ENCODE measurements at places on chromosomes 5 and 9.

GRCh38 chr5:124907098-124907644 is 160.7 kb upstream of the ZNF608 start:
- H3K27ac ChIP-seq = no peak overlapping the region
- H3K36me3 ChIP-seq = no peaks in the 10 kb centered on the region
- peaks cover 5% of the 10 kb centered on the region for H3K4me1 ChIP-seq
- no peak overlapping the region for H3K4me3 ChIP-seq
- no peaks in the 10 kb centered on the region for H3K27me3 ChIP-seq

GRCh38 chr5:129820-130219 is 37.9 kb downstream of the PLEKHG4B start:
- no peak overlapping the region for H3K27ac ChIP-seq
- no peaks in the 10 kb centered on the region for H3K36me3 ChIP-seq
- no peaks in the 10 kb centered on the region for H3K4me1 ChIP-seq
- no peak overlapping the region for H3K4me3 ChIP-seq

- H3K27ac ChIP-seq = no peak overlapping the region
- H3K36me3 ChIP-seq = no peaks in the 10 kb centered on the region
- DNase-seq = no peak
- peaks cover 37% of the 10 kb centered on the region for H3K4me1 ChIP-seq
Observed at GRCh38 chr5:80760680-80761079, 105.9 kb upstream of the DHFR start.

- H3K27ac ChIP-seq = no peak overlapping the region
- no peaks in the 10 kb centered on the region for H3K4me1 ChIP-seq
- no peaks in the 10 kb centered on the region for H3K27me3 ChIP-seq
- H3K36me3 ChIP-seq = no peaks in the 10 kb centered on the region
Observed at GRCh38 chr5:106673941-106674340, 996.8 kb downstream of the EFNA5 start.

- no peak overlapping the region for H3K4me3 ChIP-seq
- no peak overlapping the region for H3K27ac ChIP-seq
- H3K4me1 ChIP-seq = no peaks in the 10 kb centered on the region
- H3K36me3 ChIP-seq = no peaks in the 10 kb centered on the region
- H3K27me3 ChIP-seq = peaks cover 13% of the 10 kb centered on the region
Observed at GRCh38 chr9:85483208-85483607, 258.5 kb downstream of the AGTPBP1 start.

DNA sequence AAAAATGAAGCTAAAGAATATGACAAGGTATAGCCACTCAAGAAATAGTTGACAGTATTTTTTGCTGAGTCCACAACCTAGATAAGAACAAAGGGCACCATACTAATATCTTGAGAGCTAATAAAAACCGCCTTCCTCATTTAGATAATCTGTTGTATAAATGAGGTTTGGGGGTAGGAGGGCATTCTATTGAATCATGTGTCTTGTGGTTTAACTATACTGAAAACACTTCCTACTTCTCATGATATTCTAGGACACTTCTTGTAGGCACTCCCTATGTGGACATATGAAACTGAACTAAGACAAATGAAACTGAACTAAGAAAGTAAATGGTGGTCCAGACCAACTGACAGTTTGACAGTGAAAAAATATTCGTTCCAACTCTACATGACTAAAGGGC is 1268.5 kb upstream of the C9orf72 start:
- no peaks in the 10 kb centered on the region for H3K27me3 ChIP-seq
- no peak for DNase-seq
- H3K4me1 ChIP-seq = no peaks in the 10 kb centered on the region
- no peaks in the 10 kb centered on the region for H3K36me3 ChIP-seq

GRCh38 chr9:129752900-129753729 is at the start of gene PTGES:
Gene PTGES (minus strand): TSS chr9:129753042. CDS start chr9:129753012, 30 bp downstream.
- no peaks in the 10 kb centered on the region for H3K36me3 ChIP-seq
- DNase-seq = peak; percentile 40
- H3K4me1 ChIP-seq = peaks cover 53% of the 10 kb centered on the region

DNA sequence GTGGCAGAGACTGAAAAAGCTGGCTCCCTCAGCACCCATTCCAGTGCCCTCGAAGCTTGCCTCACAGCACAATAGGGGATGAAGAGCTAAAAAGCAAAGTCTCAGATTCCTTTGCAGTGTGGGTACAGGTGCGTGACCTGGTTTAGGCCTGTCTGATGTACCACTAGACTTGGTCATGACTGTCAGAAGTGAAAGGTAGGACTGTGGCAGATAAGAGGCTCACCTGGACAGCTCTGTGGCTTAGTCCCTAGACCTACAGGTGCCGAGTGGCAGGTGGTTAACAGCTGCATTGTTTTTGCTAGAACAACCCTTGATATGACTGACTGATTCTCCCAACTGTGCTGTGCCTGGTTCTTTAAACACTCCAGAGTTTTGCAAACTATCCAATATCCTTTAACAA is 14.7 kb upstream of the SFXN1 start:
- no peaks in the 10 kb centered on the region for H3K27me3 ChIP-seq
- H3K36me3 ChIP-seq = no peaks in the 10 kb centered on the region
- H3K27ac ChIP-seq = no peak overlapping the region
- DNase-seq = no peak
- H3K4me1 ChIP-seq = peaks cover 7% of the 10 kb centered on the region

DNA sequence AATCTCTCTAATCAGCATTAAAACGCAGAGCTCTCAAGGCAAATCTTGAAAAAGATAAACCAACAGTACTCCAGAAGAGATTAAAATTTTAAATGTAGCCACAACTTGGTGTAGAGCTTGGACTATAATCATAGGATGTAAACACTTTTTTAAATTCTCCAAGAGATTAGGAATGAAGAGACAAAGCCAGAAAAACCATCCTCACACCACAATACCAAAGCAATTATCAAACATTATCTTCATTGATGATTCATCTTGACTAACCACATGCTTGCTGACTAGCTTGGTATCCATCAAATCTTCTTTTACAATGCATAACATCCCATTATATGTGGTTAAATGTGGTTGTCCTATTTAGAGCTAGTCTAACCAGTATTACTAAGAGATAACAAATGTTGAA is 815.1 kb downstream of the TLE1 start:
- DNase-seq = no peak
- H3K4me3 ChIP-seq = no peak overlapping the region
- H3K27ac ChIP-seq = no peak overlapping the region
- H3K36me3 ChIP-seq = no peaks in the 10 kb centered on the region
- no peaks in the 10 kb centered on the region for H3K27me3 ChIP-seq

- peak overlapping the region; percentile 75 for H3K4me3 ChIP-seq
- H3K27ac ChIP-seq = no peak overlapping the region
- H3K27me3 ChIP-seq = peaks cover 10% of the 10 kb centered on the region
- H3K4me1 ChIP-seq = peaks cover 23% of the 10 kb centered on the region
Observed at GRCh38 chr9:20623021-20623747, 885 bp upstream of the MLLT3 start.

DNA sequence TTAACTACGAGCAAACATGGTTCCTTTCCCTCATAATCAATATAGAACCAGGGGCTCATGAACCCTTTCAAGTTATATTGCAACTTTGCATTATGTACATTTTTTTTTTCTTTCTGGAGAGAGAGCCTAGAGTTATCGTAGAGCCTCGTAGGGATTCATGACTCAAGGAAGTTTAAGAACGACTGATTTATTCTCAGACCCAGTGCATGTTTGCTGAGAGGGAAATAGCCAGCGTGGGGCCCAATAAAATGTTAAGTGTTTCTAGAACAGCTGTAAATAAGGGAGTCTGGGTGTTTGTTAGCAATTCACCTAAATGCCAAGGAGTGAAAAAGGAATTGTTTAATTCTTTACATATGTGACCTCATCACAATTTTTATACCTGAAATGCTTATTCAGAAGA is 119.0 kb upstream of the KLF9 start:
- no peak overlapping the region for H3K27ac ChIP-seq
- H3K36me3 ChIP-seq = no peaks in the 10 kb centered on the region
- DNase-seq = no peak
- H3K4me3 ChIP-seq = no peak overlapping the region

GRCh38 chr5:149160291-149160787 is 19.0 kb downstream of the ABLIM3 start:
- H3K27me3 ChIP-seq = no peaks in the 10 kb centered on the region
- no peak for DNase-seq
- peaks cover 39% of the 10 kb centered on the region for H3K4me1 ChIP-seq
- H3K36me3 ChIP-seq = no peaks in the 10 kb centered on the region

DNA sequence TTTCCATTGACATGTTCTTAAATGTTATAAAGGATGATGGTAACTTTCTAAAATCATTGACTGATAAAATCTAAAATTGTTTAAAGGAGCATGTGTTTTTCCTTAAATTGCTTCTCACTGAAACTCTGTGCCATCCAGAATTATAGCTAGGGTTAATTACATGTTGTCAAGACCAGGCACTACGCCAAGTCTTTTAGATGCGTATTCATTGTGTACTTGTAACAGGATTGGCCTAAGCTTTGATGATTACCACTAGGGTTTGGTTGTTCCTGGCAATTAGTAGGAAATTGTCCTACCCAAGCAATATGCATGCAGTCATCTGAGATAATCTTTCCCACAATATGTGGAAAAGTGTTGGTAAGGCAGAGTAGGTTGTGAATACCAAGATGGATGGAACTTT is 43.8 kb downstream of the PRKACG start:
- H3K4me1 ChIP-seq = no peaks in the 10 kb centered on the region
- no peak for DNase-seq
- H3K4me3 ChIP-seq = no peak overlapping the region

DNA sequence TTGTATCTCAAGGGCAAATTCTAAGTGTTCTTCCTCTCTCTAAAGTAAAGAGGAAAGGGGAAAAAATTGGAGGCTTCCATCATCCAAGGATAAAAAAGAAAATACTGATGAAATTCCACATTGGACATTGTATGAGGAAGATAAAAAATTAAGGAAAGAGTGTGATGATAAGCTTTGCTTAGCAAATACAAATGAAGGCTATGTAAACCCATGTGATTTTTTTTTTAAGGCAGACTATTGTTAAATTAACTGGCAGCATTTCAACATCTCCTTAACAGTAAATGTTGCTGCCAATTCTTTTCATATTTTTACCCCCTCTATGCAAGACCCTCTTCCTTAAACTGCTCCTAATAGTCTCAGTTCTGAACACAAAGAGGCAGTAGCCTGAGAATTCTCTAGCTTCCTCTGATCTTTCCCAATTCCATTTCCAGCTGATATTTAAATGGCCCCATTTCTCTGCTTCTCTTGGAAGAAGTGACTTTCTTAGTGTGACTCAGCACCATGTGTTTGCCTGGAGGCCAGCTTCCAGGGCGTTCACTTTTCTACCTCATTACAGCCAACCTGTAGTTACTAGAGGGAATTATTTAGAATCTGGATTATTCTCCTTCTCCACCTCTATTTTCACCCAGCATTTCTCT is 159.7 kb downstream of the TLE1 start:
- H3K27me3 ChIP-seq = no peaks in the 10 kb centered on the region
- no peak overlapping the region for H3K27ac ChIP-seq
- peak; percentile 7 for DNase-seq
- no peaks in the 10 kb centered on the region for H3K36me3 ChIP-seq
- no peak overlapping the region for H3K4me3 ChIP-seq
- H3K4me1 ChIP-seq = peaks cover 8% of the 10 kb centered on the region

DNA sequence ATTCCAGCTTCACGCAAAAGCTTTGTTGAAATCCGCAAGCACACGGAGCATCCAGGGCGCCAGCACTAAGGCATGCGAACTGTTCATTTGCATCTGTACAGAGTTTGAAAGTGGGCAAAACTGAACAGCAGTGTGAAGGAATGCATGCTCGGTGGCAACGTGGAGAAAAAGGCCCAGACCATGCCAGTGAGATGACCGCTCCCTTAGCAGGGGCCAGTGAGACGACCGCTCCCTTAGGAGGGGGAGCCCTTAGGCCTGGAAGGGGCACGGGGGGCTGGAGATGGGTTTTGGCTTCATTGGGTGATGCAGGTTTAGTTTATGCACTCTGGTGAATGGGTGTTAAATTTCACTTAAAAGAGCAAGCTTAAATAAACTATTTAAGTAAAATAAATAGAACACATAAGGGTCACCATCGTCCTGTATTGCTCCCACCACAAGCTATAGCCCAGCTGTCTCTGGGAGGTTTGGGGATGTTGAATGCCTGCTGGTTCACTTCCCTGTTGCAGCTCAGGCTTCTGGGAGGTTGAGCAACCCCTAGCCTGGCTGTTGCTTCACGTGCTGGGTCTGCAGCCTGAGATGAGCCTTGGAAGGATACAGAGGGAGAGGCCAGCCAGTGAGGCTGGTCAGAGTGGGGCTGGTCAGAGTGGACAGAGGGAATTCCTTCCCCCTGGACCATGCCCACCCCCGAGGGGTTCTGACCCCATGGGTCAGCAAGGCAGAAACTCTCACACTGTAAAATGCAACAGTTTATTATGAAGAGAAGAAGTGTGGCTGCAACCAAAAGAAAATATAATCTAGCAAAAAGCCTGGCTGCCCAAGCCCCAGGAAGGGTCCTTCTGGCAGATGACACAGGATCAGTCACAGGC is 4.6 kb upstream of the FCN1 start:
- H3K27ac ChIP-seq = no peak overlapping the region
- H3K27me3 ChIP-seq = 0 out of 2 replicates have a peak, but pooled peaks cover under 1% of the 10 kb centered on the region
- H3K36me3 ChIP-seq = no peaks in the 10 kb centered on the region
- H3K4me1 ChIP-seq = no peaks in the 10 kb centered on the region
- H3K4me3 ChIP-seq = no peak overlapping the region

DNA sequence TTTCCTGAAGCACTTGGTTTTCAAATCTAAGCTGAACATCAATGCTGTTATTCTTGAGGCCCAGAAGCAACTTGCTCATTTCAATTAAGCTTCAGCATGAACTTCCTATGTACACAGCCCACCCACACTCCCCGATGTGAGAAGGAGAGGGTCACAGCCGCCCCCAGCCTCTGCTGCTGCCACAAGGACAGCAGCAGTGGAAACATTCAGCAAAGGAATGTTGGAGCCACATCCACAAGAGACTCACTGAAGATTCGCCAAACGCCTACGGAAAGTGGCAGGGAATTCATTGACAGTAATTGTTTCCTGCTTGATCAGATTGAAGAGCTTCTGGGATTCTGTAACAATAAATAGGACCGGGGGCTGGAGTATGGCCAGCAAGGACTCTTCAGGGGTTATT is 2.9 kb downstream of the TGFBI start:
- H3K27me3 ChIP-seq = peaks cover 44% of the 10 kb centered on the region
- DNase-seq = no peak
- H3K27ac ChIP-seq = no peak overlapping the region
- no peaks in the 10 kb centered on the region for H3K4me1 ChIP-seq

- H3K36me3 ChIP-seq = no peaks in the 10 kb centered on the region
- H3K27ac ChIP-seq = no peak overlapping the region
- no peaks in the 10 kb centered on the region for H3K27me3 ChIP-seq
- no peaks in the 10 kb centered on the region for H3K4me1 ChIP-seq
- no peak overlapping the region for H3K4me3 ChIP-seq
- no peak for DNase-seq
Observed at GRCh38 chr5:126106029-126106428, 317.2 kb upstream of the GRAMD2B start.

- H3K27ac ChIP-seq = no peak overlapping the region
- no peaks in the 10 kb centered on the region for H3K4me1 ChIP-seq
- H3K4me3 ChIP-seq = no peak overlapping the region
Observed at GRCh38 chr5:110414360-110414759, 312.1 kb downstream of the TMEM232 start.

DNA sequence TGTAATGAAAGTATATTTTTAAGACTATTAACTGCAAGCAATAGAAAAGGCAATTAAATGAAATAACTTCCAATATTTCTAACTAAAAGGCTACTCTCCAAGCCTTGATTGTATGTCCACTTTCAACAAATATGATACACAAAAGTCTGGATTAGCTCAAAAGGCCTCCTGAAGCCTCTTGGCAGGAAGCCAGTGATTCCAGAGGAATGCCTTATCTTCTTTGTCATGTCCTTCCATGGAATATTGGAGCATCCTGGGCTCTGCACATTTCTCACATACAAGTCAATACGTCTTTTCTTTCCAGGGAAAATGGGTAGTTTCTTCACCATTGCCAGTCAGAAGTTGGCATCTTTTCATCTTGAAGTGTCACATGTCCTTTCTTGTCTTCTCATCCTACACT is 357.8 kb downstream of the KDM4C start:
- no peaks in the 10 kb centered on the region for H3K4me1 ChIP-seq
- no peak overlapping the region for H3K27ac ChIP-seq
- no peak for DNase-seq
- no peak overlapping the region for H3K4me3 ChIP-seq

Data from HCT116 (cell line).